ENCODE measurements at places on chromosomes 6 and 20.

DNA sequence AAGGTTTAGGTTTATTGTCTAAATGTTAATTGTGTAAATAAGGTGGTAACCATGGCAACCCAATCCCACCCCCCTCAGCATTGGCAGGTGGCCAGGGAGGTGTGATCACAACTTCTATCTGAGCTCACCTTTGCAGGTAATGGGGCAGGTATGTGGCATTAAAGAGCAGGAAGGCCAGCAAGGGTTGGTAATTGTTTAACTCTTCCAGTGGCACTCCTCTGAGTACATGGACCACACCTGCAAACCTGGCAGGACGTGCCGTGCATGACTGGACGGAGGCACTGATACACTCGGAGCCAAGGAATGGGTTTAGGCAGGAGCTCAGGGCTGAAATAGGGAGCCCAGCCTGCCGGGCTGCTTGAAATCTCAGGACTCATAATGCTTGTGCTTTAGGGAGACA lies 107.0 kb upstream of the BMP2 start:
- DNase-seq = no peak

DNA sequence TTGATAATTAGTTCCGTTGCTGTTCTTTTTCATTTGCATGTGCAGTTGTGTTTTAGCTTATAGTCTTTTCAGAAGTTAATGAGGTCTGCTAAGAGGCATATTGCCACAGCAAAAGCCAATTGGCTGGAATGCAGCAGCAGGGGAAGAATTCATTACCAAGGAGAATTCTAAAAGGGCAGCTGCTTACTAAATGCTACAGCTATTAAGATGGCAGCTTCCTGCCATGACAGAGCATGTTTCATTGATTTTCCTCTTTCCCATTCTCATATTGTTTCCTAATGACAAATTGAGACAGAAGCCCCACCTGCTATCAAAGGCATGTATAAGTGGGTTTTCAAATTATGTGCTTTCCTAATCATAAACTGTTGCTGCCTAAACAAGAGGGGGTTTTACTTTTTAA lies 66.6 kb downstream of the CLVS2 start:
- DNase-seq = no peak

DNA sequence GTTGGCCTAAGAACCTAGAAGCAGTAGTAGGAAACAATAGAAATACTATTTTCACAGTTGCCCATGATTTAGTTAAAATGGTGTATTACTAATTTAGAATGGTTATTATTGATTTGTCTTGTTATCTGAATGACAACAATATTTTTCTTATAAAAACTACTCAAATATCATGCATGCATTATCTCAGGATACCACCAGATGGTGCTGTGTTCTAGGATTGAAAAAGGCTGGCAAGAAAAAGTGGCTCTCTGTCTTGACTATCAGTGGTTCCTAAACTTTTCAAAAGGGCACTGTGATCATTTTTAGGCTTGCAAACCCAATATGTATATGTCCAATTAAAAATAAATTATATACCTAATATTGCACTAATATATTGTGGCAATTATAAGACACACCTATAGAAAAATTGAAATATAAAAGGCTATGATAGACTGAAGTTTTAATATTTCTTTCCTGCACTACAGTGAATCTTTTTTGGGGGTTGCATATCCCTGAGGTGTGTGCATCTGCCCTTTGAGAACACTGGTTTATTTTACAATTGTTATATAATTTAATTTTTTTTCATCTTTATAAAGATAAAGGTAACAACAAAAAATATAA lies 131.7 kb upstream of the MLIP start:
- no peak for DNase-seq

DNA sequence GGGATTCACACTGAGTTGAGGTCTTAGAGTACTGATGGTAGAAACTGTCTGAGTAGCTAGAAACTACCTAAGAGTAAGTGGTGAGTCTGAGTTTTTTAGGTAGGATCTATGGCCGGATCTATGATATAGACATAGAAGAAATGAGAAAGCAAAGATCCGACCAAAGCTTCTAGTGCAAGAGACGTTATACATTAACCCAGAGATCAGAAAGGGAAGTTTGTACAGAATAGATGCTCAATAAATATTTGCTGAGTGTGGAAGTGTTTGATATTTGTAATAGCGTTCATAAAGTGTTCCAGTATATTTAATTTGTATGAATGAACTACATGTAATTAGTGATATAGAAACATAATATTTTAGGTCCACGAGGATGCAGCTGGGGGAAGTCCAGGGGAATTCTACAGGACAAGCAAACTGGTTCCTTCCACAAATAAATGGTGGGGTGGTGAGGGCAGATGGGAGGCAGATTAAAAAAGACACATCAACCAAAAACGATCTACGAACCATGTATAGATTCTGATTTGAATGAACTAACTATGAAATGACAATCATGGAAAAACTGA lies 31.9 kb upstream of the JARID2 start:
- DNase-seq = no peak

DNA sequence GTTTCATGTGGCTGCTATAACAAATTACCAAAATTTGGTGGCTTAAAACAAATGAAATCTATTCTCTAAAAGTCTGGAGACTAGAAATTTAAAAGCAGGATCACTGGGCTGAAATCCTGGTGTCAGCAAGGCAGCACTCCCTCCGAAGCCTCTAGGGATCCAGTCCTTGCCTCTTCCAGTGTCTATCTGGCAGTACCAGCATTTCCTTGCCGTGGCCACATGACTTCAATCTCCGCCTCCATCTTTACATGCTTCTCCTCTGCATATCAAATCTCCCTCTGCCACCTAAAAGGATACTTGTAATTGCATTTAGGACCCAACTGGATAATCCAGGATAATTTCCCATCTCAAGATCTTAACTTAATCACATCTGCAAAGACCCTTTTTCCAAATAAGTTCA lies 30.2 kb downstream of the ARHGAP18 start:
- DNase-seq = no peak

DNA sequence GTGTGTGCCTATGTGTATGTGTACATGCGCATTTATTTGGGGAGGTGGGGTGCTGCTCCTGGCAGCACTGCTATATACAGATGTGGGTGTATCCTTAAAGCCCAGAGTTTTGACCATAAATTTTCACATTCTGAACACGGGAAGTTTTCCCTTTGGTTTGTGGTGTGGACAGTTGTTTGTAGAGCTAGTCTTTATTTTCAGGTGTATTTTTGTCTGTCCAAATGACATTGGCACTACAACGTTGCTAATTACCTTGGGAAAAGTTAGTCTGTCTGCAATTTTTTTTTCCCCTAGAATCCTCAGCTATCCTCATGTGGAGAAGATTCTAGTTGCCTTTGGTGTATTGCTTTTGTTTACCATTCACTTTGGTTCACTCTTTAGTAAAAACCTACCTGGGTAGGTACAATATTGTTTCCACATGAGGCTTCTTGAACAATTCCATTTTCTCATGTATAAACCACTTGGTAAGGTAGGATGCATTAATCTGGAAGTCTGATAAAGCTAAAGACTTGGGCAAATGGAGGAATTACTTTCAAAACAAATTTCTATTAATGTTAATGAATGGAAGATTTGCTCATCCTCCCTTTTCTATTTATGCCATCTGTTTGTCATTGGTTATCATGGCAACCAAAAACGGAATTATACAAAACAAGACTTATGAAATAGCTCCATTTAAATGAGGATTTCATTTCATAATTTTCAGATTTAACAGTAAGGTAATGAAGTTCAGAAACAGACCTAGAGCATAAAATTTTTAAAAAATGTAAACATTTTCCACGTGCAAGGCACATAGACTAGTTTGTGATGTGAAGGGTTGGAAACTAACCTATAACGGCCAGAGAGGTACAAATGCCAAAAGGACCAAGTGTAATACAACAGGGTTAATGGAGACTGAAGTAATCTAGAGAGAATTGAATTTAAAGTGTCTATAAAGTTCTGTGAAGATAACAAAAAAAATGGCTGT lies 3.9 kb downstream of the CCN2 start:
- no peak for DNase-seq

DNA sequence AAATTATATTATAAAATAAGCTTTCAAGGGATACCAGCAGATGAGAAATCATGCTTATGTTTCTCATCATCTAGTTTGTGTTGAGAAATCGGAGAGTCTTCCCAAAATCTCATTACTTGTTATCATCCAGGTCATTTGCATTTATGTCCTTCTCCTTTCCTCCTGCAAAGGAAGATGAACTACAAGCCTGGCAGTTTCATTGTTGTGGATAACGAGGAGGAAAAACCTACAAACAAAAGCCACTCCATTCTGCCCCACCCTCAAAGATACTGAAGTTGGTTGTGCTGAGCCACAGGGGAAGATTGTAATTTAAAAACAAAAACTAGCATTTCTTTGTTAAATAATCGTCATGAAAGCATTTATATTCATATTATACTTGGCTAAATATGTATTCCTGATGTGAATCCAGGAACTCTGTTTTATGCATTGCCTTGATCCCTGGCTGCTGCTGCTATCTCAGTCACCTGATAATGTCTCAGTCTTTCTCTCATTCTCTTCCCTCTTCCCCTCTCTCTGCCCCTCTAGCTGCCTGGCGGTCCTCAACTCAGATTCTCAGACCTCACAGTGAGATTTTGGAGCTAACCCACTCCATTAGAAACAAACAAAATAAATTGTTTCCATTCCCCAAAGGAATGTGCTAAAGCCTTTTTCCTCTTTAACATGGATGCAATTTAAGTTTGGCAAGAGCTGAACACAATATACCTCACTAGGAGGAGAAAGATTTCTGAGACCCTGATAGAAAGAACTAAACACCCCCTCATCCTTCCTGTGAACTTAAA lies 185.3 kb downstream of the ADAT2 start:
- no peak for DNase-seq

DNA sequence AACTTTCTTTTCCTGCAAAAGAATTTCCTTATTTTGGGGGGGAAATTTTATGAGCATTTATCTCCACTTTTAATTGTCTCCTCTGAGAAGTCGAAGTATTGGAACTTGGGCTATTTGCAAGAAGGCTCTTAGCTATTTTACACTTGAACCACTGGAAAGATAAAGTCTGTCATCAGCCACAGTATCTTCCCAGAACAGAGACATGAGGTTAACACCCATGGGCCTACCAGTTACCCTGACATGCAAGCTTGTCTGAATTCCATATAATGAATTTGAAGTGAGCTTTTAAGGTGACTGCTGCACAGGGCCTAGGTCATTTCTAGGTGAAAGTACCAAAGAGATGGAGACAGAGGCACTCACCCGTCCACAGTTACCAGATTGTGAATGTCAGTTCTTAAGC lies 193.1 kb downstream of the SIM1 start:
- DNase-seq = no peak

DNA sequence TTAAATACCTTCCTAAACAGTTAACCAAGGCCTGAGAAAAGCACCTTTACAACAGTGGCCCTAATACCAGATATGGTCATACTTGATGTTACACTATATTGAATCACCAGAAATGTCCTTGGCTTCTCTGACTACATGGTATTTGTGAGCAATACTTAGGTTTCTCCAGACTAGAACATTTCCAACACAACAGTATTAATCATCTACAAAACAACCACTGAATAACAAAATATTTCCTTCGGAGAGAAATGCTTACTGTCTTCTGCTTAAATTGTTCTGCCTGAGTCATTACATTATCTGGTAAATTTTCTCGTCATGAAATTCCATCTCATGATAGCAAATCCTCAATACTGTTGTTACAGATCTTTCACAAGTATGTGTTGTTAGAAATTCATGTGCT lies 252.9 kb upstream of the RUNX2 start:
- DNase-seq = no peak

- no peak for DNase-seq
Measured at GRCh38 chr6:116221911-116222310, 32.0 kb downstream of the TSPYL4 start.

DNA sequence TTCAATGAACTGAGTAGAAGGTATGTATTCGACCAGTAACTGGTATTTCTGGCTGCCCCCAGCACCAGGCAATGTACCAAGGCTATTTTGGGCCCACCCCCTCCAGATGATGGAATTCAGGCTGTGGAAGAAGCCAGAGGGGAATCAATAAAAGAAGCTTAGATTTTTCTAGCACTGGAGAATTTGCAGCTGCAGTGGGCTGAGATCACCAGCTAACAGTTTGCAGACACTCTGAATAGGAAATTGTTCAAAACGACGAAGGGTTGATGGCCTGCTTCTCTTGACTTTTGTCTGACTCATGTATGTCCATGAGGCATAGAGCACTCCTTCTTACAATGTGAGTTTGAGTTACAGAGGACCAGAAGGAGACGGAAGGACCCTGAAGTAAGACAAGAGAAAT lies 32.4 kb upstream of the FBXO9 start:
- DNase-seq = no peak

DNA sequence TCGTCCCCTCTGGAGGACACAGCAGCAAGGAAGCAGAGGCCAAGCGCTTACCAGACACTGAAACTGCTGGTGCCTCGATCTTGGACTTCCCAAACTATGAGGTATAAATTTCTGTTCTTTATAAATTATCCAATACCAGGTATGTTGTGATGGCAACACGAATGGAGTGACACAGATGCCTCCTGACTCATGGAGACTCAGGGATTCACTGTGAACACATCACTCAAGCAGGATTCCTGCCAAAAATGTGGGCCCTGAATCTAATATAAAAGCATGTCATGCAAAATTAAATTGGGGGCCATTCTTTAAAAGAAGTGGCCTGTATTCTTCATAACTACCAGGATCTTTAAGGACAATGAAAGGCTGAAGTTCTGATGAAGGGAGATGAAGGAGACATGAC lies 52.5 kb upstream of the SLC22A23 start:
- DNase-seq = no peak

DNA sequence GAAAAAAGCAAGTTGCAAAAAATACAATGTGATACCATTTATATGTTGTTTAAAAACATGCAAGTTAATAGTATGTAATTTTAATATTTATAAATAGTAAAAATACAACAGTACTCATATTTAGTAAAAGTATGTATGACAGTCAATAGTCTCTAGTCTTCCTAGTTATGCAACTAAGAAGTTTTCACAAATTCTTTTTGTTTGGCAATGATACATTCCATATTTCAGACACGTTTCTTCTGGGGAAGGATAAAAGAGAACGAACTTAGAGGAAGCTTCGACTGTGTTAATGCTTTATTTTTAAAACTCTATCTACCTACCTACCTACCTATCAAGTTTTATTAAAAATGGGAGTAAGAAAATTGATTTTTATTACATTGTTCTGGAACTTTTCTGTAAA lies 77.7 kb downstream of the UBE3D start:
- no peak for DNase-seq

GRCh38 chr6:135449246-135449645 lies 48.3 kb downstream of the AHI1 start:
- DNase-seq = no peak

DNA sequence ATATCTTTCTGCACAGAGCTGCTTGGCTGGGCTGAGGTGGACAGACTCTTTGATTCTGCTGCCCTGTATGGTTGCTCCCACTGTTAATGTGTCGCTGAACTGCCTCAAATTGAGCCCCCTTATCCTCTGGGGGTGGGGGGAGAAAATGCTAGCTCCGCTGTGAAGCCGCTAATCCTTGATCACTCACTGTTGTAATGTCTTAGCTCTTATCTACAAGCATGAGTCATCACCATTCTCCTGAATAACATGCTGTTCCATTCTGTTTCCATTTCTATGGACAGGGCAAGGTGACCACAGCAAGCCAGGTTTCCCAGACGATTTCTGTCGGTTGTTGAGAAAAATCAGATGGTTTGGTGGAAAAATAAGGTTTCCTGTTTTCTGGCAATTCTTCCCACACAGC lies 218.4 kb upstream of the GGTLC1 start:
- DNase-seq = no peak

Data from GM12878 (cell line).